ENCODE measurements at places on chromosomes 5 and 9.

- no peak overlapping the region for H3K4me3 ChIP-seq
- DNase-seq, result no peak
- no peaks in the 10 kb centered on the region for H3K27me3 ChIP-seq
- H3K36me3 ChIP-seq, result no peaks in the 10 kb centered on the region
These were observed 151.9 kb downstream of the INSYN2B start for GRCh38 chr5:169828385-169828784.

GRCh38 chr9:135886147-135886981, 21.0 kb downstream of the CAMSAP1 start:
- no peaks in the 10 kb centered on the region for H3K36me3 ChIP-seq
- H3K4me1 ChIP-seq, result peaks cover 8% of the 10 kb centered on the region

GRCh38 chr5:95837492-95837891, 15.0 kb upstream of the GLRX start:
- no peak overlapping the region for H3K4me3 ChIP-seq
- H3K27me3 ChIP-seq, result no peaks in the 10 kb centered on the region
- H3K36me3 ChIP-seq, result no peaks in the 10 kb centered on the region
- no peak overlapping the region for H3K27ac ChIP-seq
- peaks cover 14% of the 10 kb centered on the region for H3K4me1 ChIP-seq

GRCh38 chr5:115458003-115458409, 86.6 kb downstream of the FEM1C start:
- DNase-seq, result no peak
- H3K36me3 ChIP-seq, result no peaks in the 10 kb centered on the region
- H3K4me3 ChIP-seq, result no peak overlapping the region
- no peaks in the 10 kb centered on the region for H3K27me3 ChIP-seq

DNA sequence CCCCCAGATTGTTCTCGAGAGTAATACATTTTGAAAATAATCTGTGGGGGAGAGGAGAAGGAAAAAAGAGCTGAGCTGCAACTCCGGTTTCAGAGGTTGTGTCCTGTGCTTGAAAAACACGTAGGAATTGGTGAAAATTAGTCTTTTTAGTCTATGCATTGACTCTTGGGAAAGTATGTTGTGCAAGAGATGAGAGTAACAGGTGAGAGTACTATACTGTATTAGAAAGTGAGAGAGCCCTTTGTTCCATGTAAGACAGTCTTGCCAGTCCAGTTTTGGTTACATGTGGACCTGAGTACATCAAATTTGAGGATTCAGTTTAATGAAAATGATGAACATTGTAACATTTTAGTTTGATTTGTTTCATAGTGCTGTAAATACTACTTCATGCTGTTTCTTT, 27.8 kb downstream of the ERBIN start:
- H3K36me3 ChIP-seq, result no peaks in the 10 kb centered on the region
- no peak overlapping the region for H3K27ac ChIP-seq
- no peaks in the 10 kb centered on the region for H3K27me3 ChIP-seq
- DNase-seq, result no peak
- no peaks in the 10 kb centered on the region for H3K4me1 ChIP-seq
- no peak overlapping the region for H3K4me3 ChIP-seq

DNA sequence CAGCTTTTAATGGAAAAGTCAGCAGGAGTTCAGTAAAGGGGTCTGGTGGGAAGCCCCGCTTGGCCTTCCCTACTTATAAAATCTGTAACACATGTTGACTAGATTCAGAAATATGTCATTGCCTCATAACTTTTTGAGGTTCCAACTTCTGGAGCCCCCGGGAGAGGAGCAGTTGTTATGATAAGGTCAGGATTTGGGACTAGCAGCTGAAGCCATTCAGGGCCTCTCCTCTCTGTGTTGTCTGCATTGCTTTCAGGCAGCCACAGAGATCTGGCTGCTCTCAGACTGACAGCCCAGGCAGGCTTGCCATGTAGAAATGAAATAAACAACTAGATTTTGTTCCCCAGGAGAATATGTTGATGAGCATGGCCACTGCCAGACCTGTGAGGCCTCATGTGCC, 167.1 kb downstream of the RFK start:
- no peak for DNase-seq
- no peaks in the 10 kb centered on the region for H3K27me3 ChIP-seq
- H3K4me3 ChIP-seq, result no peak overlapping the region
- no peak overlapping the region for H3K27ac ChIP-seq

Measured in PC-3 (cell line).